NCI-H510A (cell line): ENCODE measurements at places on chromosomes 6 and 20.
A peak's percentile ranks its signal among the peaks of the same experiment; 100 is the strongest.

DNA sequence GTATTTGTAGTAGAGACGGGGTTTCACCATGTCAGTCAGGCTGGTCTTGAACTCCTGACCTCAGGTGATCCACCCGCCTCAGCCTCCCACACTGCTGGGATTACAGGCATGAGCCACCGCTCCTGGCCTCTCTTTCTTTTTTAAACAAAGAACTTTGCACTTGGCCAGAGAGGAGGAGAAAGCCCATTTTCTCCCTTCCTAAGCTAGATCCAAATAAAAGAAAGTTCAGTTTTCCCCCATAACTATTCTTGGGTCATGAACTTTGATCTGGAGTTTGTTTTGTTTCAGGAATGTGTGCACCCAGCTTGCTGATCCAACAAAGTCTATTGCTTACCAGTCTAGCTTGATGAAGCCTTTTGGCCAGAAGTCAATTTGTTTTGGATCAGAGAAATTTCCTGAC lies 23.4 kb downstream of the KCNS1 start:
- DNase-seq = no peak

- DNase-seq = no peak
These were observed 19.2 kb upstream of the ZSCAN16 start for GRCh38 chr6:28105245-28105639.

- DNase-seq = no peak
These were observed 9.5 kb downstream of the PHACTR3 start for GRCh38 chr20:59613861-59614260.

GRCh38 chr6:140051521-140052512 lies 677.4 kb upstream of the CITED2 start:
- no peak for DNase-seq

DNA sequence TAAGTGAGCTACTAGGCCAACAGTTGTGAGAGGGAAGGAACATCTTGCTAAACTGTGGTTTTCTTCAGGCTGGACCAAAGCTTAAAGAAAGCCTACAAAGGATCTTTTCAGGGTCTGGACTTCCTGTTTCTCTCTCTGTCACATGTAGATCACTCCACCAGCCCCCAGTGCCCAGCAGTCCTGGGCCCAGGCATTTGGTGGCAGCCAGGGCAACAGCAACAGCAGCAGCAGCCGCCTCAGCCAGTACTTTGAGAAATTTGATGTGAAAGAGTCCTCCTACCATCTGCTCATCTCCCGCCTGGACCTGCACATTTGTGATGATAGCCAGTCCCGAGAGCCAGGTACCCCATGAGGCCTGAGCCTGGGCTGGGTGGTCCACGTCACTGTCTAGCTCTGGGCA lies 44.1 kb downstream of the BLTP3A start:
- no peak for DNase-seq

DNA sequence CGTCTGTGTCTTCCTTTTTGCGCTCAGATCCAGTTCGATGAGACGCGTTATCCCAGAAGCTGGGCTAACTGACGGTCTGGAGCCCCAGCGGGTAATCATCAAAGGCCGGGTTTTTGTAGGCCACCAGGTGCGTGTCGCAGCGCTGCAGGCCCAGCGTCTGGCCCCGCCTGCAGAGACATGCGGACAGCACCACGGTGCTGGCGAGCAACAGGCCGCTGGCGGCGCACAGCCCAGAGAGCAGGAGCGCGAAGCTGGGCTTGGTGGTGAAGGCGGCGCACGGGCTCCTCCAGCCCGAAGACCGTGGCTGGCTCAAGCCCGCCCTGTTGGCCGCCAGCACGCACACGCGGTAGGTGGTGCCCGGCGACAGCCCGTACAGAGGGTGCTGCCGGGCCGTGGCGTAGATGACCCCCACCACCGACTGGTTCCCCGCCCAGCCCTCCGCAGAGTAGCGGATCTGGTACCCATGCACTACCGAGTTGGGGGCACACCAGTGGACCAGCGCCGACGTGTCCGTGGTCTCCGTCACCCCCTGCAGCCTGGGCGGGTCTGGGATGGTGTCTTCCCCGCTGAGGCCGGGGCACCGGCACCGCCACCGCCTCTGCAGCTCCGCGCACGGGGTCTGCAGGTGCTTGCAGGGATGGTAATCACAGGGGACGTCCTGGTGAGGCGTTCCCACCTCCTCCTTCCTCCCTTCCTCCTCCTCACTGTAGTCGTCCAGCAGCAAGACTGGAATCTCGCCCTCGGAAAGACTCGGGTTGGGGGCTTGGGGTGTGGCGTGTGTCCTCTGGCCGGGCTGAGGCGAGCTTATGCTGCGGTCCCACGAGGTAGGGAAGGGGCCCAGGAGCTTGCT lies 12.7 kb downstream of the LRRN4 start:
- DNase-seq = no peak

DNA sequence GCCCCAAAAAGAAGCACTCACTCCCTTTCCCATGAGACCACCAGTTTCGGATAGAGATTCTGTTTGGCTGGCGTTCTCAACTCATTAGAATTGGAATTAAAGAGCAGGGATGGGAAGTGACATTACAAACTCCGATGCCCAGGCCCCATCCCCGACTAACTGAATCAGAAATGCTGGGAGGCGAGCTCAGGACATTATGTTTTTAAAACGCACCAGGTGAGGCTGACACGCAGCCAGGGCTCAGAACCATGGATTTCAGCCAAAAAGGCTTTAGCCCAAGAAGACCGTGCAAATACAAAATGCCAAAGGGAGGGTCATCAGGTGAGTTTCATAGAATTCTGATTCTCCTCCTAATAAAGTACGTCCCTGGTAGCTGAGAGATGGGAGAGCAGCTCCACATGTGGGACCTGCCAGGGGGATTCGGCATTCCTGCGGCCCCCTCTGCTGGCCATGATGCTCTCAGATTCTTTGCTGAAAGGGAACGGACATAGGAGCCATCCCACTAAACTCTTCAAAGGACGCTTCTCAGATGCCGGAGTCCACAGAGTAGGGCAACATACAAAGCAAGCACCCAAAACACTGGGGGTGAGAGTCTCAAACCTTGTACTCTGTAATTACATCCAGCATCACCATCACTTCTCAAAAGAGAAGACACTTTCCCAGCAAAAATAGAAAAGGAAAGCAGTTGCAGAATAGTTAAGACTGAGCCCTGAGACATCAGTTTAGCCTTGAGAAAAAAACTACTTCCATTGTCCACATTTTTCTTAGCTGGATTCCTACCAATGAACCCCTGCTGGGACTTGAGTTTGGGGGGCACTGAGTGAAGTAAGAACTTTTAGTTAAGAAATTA lies 205.2 kb downstream of the BMP7 start:
- no peak for DNase-seq

DNA sequence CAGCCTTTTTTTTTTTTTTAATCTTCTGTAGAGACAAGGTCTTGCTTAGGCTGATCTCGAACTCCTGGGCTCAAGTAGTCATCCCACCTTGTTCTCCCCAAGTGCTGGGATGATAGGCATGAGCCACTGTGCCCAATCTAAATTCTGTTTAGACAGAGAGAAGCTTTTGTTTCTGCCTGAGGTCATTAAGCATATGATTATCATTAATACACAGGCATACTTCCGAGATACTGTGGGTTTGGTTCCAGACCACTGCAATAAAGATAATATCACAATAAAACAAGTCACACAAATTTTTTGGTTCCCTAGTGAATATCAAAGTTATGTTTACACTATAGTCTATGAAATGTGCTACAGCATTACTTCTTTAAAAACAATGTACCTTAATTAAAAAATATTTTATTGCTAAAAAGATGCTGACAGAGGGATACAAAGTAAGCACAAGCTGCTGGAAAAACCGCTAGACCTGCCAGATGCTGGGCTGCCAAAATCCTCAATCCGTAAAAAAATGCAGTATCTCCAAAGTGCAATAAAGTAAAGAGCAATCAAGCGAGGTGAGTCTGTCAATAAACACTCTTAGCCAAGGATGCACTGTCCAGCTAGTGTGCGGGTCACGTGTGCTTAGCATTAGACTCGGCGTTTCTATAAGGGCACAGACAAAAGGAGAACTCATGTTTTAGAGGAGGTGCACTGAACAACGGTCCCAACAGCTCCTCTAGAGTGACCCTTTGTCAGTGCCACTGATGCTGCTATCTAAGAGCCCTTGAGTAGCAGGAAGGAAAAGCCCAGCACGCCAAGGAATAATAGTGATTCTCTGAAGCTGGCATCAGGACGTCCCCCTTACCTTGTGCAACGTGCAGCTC lies 16.1 kb downstream of the TXNDC5 start:
- no peak for DNase-seq

- no peak for DNase-seq
These were observed 13.8 kb downstream of the SYTL3 start for GRCh38 chr6:158663625-158664165.

DNA sequence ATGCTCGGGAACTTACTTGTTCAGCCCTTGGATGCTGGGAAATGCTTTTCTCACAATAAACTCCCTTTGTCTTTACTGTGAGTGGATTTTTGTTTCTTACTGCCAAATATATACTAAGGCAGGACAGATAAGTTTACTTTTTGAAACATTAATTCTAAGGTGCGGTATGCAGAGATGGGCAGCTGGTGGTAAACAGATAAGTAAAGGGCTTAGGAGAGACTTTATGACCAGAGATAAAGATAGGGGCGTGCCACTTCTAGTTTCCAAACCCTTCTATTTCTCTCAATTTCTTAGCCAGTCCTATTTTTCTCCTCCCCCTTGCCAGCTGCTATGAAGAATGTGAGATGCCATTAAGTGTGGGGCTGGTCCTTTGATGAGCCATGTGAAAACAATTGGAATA lies 16.3 kb downstream of the SAMD3 start:
- DNase-seq = no peak

GRCh38 chr6:133983099-133983939 lies 30.3 kb downstream of the TBPL1 start:
- DNase-seq = no peak

- no peak for DNase-seq
These were observed 57.3 kb upstream of the CST7 start for GRCh38 chr20:24891546-24892393.

- no peak for DNase-seq
These were observed 87.2 kb downstream of the TAF4 start for GRCh38 chr20:61978491-61978890.

GRCh38 chr20:25281541-25281991 lies 33.7 kb downstream of the PYGB start:
- DNase-seq = peak; percentile 84

- peak; percentile 38 for DNase-seq
These were observed 12.9 kb downstream of the ITCH start for GRCh38 chr20:34375977-34376430.

DNA sequence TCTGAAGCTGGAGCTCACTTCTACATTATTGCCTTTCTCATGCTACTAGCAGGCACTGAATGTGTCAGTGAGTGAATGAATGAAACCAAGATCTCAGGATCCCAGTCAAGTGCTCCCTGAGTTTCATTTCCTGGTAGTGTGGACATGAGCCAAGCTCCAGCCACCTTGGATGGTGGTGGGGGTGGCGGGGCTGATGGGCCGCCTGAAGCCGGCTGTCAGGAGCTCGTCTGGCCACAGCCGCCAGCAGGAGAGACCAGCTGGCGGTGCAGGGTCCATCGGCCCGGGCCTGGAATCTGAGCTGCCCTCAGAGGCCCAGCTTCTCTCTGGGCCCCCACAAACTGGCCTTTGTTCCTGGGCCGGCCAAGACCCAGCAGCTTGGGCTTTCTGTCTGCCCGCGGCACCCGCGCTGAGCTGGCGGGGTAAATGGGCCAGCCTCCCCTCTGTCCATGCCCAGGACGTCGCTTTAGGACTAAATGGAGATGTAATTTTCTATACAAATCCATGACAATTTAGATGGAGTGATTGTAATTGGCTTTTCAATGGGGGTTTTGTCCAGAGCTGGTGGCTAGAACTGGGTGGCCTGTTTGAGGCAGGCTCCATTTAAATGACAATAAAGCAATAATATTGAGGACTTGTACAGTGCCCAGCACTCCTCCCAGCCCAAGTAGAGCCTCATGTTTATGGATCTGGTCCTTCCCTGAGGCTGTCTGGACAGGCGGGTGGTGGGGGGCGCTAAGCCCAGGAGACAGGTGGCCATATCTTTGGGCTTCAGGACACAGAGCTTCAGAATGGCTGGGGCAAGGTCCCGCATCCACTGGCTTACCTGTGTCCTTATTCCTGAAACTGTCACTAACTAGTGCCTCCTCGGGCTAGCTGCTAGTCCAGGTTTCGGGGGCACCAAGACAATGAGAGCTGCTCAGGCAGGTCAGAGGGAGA lies 43.5 kb downstream of the NOL4L start:
- no peak for DNase-seq

DNA sequence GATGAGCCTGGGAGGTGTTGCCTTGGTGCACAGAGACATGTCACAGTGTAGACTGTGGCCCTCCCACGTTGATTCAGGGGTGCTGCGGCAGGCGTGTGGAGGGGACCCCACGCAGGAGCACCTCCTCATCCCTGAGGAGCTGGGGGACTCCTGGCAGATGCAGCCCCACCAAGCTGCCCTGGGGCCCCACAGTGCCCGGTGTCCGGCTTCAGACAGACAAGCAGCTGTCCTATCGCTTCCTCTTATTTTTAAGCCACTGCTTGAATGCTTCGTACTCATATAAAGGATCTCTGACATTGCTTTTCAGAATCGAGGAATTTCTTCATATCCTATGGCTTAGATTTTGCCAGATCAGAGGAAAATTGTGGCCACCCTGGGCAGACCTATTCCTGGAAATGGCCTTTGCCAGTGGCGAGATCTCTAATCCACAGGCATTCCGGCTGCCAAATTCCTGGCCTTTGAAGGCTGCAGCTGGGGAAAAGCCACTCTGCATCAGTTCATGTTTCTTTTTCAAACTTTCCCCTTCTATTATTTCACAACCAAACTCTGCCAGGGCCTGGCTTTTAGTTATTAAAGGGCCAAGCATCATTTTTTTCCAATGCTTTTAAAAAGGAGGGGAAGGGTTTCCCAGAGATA lies 337.0 kb downstream of the THBS2 start:
- DNase-seq = no peak

GRCh38 chr6:127186889-127187288 lies 68.4 kb downstream of the RSPO3 start:
- DNase-seq = no peak

DNA sequence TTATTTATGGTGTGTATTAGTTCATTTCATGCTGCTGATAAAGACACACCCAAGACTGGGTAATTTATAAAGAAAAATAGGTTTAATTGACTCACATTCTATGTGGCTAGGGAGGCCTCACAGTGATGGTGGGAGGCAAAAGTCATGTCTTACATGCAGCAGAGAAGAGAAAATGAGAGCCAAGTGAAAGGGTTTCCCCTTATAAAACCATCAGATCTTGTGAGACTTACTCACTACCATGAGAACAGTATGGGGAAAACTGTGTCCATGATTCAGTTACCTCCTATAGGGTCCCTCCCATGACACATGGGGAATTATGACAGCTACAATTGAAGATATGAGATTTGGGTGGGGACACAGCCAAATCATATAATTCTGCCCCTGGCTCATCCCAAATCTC lies 150.0 kb upstream of the AHI1 start:
- no peak for DNase-seq

- DNase-seq = no peak
These were observed 41.5 kb downstream of the CD164 start for GRCh38 chr6:109340811-109341210.

- no peak for DNase-seq
These were observed 18.7 kb downstream of the ASF1A start for GRCh38 chr6:118912646-118913045.

GRCh38 chr6:157094038-157094437 lies 229.3 kb downstream of the TMEM242 start:
- no peak for DNase-seq
